ENCODE measurements at places on chromosomes 7 and 10.

DNA sequence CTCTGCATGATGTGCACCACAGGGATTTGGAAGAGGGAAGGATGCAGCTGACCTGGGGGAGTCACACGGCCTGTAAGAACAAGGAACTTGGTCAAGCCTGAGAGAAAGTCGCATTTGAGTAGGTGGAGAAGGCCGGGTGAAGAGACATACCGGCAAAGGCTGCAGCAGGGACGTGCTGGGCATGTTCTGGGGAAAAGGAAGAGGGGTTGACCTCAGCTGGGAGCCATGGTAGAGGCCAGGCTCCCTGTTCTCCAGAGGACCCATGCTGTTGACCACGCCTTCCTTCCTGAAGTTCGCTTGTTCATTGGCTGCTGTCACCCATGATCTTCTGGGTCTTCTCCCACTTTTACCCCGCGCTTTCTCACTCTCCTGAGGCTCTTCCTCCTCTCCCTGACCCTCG is 84.5 kb downstream of the HTR5A start:
- H3K27ac ChIP-seq: no peak overlapping the region
- no peak for DNase-seq
- no peaks in the 10 kb centered on the region for H3K4me1 ChIP-seq
- H3K27me3 ChIP-seq: no peaks in the 10 kb centered on the region
- no peaks in the 10 kb centered on the region for H3K36me3 ChIP-seq
- H3K4me3 ChIP-seq: no peak overlapping the region

GRCh38 chr7:131111081-131111576 is 216.5 kb upstream of the MKLN1 start:
- H3K27ac ChIP-seq: peak overlapping the region; percentile 96
- H3K36me3 ChIP-seq: no peaks in the 10 kb centered on the region
- H3K4me1 ChIP-seq: peaks cover 17% of the 10 kb centered on the region
- peak overlapping the region; percentile 98 for H3K4me3 ChIP-seq
- DNase-seq: no peak

DNA sequence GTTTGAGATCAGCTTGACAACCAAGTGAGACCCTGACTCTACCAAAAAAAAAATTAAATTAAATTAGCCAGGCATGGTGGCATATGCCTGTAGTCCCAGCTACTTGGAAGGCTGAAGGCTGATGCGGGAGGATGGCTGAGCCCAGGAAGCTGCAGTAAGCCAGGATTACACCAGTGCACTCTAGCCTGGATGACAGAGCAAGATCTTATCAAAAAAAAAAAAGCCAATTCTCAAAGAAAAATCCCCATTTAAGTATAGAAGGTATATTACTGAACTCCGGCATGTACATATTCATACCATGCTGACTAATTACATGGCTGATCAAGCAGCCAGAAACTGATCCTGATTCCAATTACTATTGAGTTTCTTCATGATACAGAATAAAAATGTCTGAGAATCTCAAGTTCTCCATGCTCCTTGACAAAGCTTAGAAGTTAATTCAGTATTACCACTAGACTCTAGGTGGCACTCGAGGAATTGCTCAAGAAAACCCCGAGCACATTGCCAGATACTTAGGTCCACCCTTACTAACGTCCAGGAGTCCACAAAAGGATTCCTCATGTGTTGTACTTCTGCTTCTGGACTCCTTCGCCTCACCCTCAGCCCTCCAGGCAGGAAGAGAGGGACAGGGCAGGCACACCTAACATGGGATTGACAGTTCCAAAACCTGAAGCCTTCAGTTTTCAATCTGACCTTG is 148.9 kb downstream of the PARD3 start:
- no peaks in the 10 kb centered on the region for H3K27me3 ChIP-seq
- H3K27ac ChIP-seq: no peak overlapping the region
- H3K4me1 ChIP-seq: peaks cover 36% of the 10 kb centered on the region
- H3K4me3 ChIP-seq: no peak overlapping the region

GRCh38 chr10:121339114-121339513 is 259.1 kb downstream of the FGFR2 start:
- no peak overlapping the region for H3K4me3 ChIP-seq
- H3K27ac ChIP-seq: no peak overlapping the region
- DNase-seq: no peak
- no peaks in the 10 kb centered on the region for H3K4me1 ChIP-seq
- no peaks in the 10 kb centered on the region for H3K36me3 ChIP-seq

DNA sequence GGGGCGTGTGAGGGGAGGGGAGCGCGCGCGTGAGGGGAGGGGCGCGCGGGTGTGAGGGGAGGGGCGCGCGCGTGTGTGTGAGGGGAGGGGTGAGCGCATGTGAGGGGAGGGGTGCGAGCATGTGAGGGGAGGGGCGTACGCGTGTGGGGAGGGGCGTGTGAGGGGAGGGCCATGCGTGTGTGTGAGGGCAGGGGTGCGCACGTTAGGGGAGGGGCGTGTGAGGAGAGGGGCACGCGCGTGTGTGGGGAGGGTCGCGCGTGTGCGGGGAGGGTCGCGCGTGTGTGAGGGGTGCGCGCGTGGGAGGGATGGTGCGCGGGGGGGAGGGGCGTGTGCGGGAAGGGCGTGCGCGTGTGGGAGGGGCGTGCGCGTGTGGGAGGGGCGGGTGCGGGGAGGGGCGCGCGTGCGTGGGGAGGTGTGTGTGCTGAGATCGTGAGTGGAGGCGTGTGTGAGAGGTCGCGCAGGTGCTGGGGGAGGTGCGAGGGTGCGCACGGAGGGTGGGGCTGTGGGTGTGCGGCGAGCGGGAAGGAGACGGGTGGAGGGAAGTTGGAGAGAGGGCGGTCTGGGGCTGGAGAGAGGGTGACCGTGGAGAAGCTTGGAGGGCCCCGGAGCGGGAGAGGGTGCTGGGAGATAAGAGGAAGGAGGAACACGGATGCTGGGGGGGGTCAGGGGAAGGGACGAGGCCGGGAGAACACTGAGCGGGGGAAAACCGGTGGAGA is 19.7 kb downstream of the MXI1 start:
- H3K4me3 ChIP-seq: peak overlapping the region; percentile 96
- H3K27me3 ChIP-seq: no peaks in the 10 kb centered on the region
- H3K36me3 ChIP-seq: no peaks in the 10 kb centered on the region
- peak overlapping the region; percentile 99 for H3K27ac ChIP-seq
- DNase-seq: peak; percentile 83
- peaks cover 17% of the 10 kb centered on the region for H3K4me1 ChIP-seq

GRCh38 chr10:35480142-35480541 is 125.0 kb upstream of the GJD4 start:
- H3K4me3 ChIP-seq: no peak overlapping the region
- no peak overlapping the region for H3K27ac ChIP-seq
- peaks cover 17% of the 10 kb centered on the region for H3K4me1 ChIP-seq
- no peaks in the 10 kb centered on the region for H3K27me3 ChIP-seq

DNA sequence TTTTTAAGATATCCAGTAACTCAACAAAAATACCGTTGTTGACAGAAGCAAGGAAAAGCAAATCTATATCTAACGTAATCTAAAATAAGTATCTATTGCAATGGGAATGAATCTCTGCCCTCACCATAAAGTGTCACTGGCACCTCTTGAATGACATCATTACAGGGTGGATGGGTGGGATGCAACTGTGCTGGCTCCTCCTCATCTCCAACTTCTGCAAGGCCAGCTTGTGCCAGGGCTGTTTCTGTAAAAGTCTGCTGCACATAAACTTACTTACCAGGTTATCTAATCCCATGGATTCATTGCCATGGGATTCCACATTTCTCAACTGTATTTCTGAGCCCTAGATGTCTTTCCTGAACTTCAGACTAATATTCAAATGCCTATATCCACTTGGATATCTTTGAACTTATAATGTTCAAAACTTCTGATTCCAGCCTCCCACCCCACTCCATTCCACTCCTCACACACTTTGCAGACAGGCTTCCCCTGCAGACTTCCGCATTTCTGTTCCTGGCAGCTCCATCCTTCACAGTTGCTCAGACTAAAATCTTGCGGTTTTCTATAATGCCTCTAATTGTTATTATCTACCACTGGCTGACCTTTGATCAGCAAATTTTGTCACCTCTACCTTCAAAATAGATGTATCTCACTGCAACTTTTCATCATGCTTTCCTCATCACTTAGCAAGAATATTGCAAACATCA is 10.7 kb downstream of the FGL2 start:
- H3K27ac ChIP-seq: no peak overlapping the region
- H3K27me3 ChIP-seq: no peaks in the 10 kb centered on the region
- H3K4me1 ChIP-seq: no peaks in the 10 kb centered on the region
- DNase-seq: no peak
- no peaks in the 10 kb centered on the region for H3K36me3 ChIP-seq

DNA sequence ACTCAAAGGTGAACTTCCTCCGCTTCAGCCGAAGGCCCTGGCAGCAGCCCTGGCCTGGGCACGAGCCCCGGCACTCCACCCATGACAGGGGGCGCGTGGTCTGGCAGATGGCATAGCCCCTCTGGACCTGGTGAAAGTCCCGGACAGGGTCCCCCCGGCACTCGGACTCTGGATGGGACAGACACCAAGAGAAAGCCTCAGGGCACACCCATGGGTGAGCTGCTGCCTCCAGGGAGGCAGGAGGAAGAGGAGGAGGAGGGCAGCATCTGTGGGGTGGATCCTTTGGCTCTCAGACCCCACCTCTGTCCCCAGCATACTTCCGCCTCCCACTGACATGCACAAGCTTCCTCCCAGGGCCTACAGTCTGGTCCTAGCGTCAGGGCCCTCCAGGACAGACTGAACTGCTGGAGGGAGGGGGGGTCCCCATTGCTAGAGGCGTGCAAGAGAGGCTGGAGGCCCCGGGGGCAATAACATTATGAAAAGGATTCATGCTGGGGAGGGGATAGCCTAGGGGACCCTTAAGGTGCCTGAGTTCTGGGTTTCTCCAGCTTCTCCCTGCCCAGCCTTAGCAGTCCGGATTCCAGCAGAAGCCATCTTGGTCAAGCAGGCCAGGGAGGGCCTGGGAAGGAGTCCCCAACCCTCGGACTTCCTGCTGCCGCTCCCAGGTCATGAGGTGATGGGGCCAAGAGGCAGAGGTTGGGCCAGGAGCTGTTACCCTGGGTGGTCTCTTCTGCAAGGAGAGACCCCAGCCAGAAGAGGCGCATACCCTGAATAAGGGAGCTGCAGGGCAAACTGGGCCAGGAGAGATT is 169.3 kb downstream of the LCOR start:
- H3K27me3 ChIP-seq: no peaks in the 10 kb centered on the region
- H3K36me3 ChIP-seq: no peaks in the 10 kb centered on the region
- H3K4me1 ChIP-seq: peaks cover 1% of the 10 kb centered on the region
- DNase-seq: no peak

DNA sequence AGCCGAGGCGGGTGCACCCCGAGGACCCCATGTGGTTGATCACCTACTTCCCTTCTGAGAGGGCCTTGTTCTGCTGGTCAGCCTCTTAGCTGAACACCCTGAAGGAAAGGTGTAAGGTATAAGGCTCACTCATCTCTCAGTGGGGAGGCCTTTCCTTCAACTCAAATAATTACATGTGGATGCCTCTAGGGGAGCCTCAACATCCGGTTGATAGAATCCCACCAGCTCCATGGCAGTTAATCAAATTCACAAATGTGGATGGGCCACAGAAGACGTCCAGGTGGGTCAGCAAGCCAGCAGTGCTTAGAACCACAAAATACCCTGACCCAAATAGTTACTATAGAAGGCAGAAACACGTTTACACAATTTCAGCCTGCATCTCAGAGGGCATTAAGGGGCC is 37.7 kb upstream of the ZNF32 start:
- no peaks in the 10 kb centered on the region for H3K36me3 ChIP-seq
- DNase-seq: no peak
- H3K4me1 ChIP-seq: no peaks in the 10 kb centered on the region
- H3K27me3 ChIP-seq: no peaks in the 10 kb centered on the region
- no peak overlapping the region for H3K27ac ChIP-seq
- no peak overlapping the region for H3K4me3 ChIP-seq

DNA sequence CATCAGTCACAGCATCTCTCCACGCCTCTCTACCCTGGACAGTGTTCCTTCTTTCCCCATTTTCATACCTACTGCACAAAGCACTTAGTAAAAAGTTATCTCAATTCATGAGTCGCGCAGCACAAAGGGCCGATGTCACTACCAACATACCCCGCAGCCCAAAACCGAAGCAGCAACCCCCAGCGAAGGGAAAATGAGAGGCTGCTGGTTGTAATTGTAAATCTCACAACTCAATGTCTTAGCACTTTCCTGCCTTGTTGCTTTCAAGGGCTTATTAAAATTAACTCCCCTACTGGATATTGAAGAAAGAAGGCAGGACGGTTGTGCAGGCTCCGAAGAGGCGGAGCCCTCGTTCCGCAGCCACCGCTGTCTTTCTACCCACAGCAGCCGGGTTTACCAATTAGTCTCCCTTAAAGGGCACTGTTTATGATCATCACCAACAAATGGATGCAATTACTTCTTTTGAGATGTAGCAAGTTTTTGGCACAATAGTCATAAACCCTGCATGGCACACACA is 6.5 kb downstream of the DIP2C start:
- H3K27ac ChIP-seq: peak overlapping the region; percentile 80
- no peaks in the 10 kb centered on the region for H3K27me3 ChIP-seq
- no peaks in the 10 kb centered on the region for H3K36me3 ChIP-seq
- no peak for DNase-seq
- peak overlapping the region; percentile 43 for H3K4me3 ChIP-seq

GRCh38 chr7:12291870-12292269 is 80.8 kb downstream of the TMEM106B start:
- H3K36me3 ChIP-seq: no peaks in the 10 kb centered on the region
- H3K27me3 ChIP-seq: no peaks in the 10 kb centered on the region
- no peak overlapping the region for H3K4me3 ChIP-seq
- no peak overlapping the region for H3K27ac ChIP-seq
- no peak for DNase-seq
- H3K4me1 ChIP-seq: no peaks in the 10 kb centered on the region

DNA sequence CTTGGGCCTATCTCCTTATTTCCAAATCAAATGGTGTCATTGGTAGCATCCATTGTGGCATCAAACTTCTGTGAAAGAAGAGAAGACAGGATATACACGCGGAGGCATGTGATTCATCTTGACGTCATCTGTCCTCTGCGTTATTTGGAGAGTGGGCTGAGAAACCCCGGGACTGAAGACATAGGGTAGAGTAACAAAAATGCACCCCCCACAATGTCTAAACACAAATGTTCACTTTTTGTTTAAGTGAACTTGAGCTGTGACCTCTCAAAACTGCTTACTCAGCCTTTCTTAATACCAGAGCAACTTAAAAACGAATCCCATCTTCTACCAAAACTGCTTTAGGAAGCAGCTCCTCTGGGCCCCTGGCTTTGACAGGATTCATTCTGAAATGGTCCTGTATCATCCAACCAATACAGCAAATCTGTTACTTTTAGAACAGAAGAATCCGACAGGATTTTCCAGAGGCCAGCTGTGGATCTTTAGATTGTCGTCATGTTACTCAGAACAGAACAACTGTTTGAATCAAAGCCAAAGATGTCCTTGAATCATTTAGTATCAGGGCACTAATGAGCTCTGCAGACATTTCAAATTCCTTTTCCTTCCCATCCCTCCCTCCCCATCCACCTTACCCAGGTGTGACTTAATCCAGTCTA is 438.1 kb downstream of the SUGCT start:
- H3K36me3 ChIP-seq: no peaks in the 10 kb centered on the region
- DNase-seq: no peak
- H3K27ac ChIP-seq: no peak overlapping the region
- no peaks in the 10 kb centered on the region for H3K4me1 ChIP-seq

DNA sequence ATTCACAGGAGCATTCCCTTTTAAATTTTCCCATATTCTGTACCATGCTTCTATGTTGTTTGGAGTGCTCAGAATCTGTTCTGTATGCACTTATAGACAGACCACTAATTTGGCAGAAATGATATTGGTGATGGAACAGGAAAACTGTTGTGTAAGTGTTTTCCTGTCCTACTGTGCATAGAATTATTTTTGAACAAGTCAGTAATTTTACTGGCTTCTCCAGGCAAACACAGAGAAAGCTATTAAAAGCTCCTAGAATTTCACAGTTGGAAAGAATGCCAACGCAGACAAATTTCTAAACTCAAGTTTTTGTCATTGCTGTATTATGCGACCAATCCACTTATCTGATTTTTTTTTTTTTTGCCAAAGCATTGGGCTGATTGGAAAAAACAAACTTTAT is 55.7 kb downstream of the ANKMY2 start:
- H3K4me3 ChIP-seq: no peak overlapping the region
- H3K4me1 ChIP-seq: no peaks in the 10 kb centered on the region
- DNase-seq: no peak
- no peaks in the 10 kb centered on the region for H3K27me3 ChIP-seq
